IMR-90 (cell line): ENCODE measurements at places on chromosomes 12 and 14.

DNA sequence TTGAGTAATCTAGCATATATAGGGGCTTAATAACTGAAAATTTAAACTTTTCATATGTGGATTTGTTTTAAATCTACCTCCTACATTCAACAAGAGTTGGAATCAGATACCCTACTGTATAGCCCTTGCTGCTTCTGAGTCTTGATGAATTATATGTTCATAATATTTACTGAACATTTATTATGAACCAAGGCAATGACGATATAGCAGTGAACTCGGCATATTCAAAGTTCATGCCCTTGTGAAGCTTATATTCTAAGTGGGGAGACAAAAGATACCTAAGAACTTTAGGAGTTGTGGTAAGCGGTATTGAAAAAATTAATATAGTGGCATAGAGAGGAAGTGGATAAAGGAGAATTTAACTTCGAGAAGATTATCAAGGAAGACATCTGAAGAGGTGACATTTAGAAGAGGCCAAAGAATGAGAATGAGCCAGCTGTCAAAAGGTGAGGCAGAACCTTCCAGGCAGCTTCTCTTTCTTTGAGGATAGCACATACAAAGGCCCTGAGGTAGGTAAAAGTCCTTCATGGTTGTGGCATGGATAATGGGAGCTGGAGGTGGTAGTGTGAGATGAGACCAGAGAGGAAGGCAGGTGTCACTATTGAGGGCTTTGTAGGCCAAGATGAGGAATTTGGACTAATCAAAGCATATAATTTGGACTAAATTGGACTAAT is 10.2 kb downstream of the EID3 start:
- no peaks in the 10 kb centered on the region for H3K27me3 ChIP-seq
- peaks cover 16% of the 10 kb centered on the region for H3K4me1 ChIP-seq
- DNase-seq, result no peak
- peak overlapping the region; percentile 81; the same call in 1 of the 2 replicates for H3K27ac ChIP-seq

- H3K27me3 ChIP-seq, result no peaks in the 10 kb centered on the region
- DNase-seq, result no peak
- H3K36me3 ChIP-seq, result no peaks in the 10 kb centered on the region; the same call in 1 of the 2 replicates
These were observed 2.3 kb downstream of the DICER1 start for GRCh38 chr14:95155045-95155444.

- H3K27ac ChIP-seq, result no peak overlapping the region
- DNase-seq, result no peak
- H3K4me3 ChIP-seq, result no peak overlapping the region
- H3K27me3 ChIP-seq, result no peaks in the 10 kb centered on the region
These were observed 171.8 kb upstream of the NTF3 start for GRCh38 chr12:5260086-5260485.

- no peak overlapping the region for H3K4me3 ChIP-seq
- H3K27ac ChIP-seq, result no peak overlapping the region
- no peaks in the 10 kb centered on the region for H3K27me3 ChIP-seq
- DNase-seq, result peak; percentile 80
- no peaks in the 10 kb centered on the region for H3K36me3 ChIP-seq
- H3K4me1 ChIP-seq, result peaks cover 4% of the 10 kb centered on the region; the same call in 1 of the 2 replicates
These were observed 296.2 kb upstream of the FLRT2 start for GRCh38 chr14:85233756-85234155.

- no peak overlapping the region for H3K4me3 ChIP-seq
- no peaks in the 10 kb centered on the region for H3K4me1 ChIP-seq
- no peaks in the 10 kb centered on the region for H3K36me3 ChIP-seq
- DNase-seq, result peak; percentile 89
- H3K27me3 ChIP-seq, result no peaks in the 10 kb centered on the region
These were observed 1638.7 kb upstream of the SEL1L start for GRCh38 chr14:83172363-83172762.
